HepG2 (cell line): ENCODE measurements at places on chromosomes 5 and 9. TPM values are rescaled to one million over a fixed set of nuclear protein-coding genes. Genes with fewer than 3 reads are reported as not detected.

The SPACA9 gene
- total RNA-seq: 0.13 and 0.15 TPM in 2 replicates

The STPG3 gene
- not detected in 2 replicates for total RNA-seq

DNA sequence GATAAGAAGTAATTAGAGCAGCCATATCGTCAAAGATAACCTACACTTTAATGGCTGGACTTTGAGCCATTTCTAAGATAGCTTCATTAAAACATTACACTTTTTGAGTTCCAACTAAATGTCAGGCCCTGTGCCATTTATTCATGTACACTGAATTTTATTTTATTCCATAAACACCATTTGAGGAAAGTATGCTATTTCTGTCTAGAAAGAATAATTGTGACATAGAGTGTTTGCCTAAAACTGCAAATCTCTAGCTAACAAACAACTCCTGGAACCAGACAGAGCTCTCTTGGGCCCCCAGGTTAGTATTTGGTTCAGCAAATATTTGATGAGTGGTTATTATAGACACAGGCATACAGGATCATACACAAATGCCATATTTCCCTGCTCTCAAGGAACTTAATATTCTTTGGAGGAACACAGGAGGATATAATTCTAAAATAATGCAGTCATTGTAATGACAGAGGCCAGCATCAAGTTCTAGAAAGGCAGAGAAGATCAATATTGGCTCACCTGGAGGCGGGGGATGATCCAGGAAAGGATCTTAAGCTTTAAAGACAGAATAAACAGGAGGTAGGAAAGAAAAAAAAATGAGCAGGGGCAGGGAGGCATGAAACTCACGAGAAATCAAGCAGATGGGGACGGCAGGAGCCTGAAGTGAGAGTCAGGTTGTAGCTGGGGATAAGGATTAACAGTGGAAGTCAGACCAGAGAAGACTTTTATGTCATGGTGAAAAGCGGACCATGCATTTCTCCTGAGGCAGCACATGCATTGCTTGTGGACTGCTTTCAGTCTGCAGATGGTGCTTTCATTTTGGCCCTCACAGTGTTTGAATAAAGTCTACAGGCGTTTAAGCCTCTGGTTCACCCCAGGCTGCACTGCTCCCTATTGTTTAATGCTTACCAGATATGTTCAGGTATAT is 127.7 kb downstream of the GCNT1 start:
- H3K4me3 ChIP-seq: no peak overlapping the region
- H3K27ac ChIP-seq: no peak overlapping the region
- H3K27me3 ChIP-seq: no peaks in the 10 kb centered on the region
- H3K4me1 ChIP-seq: peaks cover 10% of the 10 kb centered on the region; the same call in 1 of the 2 replicates

- H3K36me3 ChIP-seq: no peaks in the 10 kb centered on the region
- H3K27me3 ChIP-seq: no peaks in the 10 kb centered on the region; the same call in 1 of the 2 replicates
- H3K4me3 ChIP-seq: no peak overlapping the region
- no peak overlapping the region for H3K27ac ChIP-seq
- DNase-seq: no peak
Measured at GRCh38 chr5:143331956-143332355, 71.5 kb downstream of the NR3C1 start.

DNA sequence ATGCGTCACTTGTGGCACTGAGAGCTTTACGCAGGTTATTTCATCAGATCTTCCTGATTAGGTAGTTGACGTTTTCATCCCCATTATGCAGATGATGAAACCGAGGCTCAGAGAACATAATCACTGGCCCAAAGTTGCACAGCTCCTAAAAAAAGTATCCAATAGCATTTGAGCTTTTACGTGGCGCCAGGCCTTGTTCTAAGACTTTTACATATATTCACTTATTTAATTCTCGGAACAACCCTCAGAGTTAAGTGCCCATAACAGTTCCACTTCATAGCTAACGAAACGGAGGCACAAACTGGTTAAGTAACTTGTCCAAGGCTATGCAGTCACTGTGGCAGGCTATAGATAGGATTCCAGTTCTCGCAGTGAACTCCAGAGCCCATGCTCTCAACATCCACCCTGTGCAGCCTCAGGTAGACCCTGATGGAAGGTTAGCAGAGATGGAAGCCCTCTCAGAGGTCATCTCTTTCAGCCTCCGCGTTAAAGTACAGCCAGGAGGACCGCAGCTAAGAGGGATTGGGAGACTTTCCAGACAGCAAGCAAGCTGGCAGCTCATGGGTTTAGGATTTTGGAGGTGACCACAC is 39.3 kb downstream of the AMBP start:
- peaks cover 7% of the 10 kb centered on the region for H3K4me1 ChIP-seq
- no peak for DNase-seq
- peaks cover 1% of the 10 kb centered on the region; the same call in 1 of the 2 replicates for H3K27me3 ChIP-seq
- H3K4me3 ChIP-seq: no peak overlapping the region
- no peak overlapping the region for H3K27ac ChIP-seq
- H3K36me3 ChIP-seq: no peaks in the 10 kb centered on the region

DNA sequence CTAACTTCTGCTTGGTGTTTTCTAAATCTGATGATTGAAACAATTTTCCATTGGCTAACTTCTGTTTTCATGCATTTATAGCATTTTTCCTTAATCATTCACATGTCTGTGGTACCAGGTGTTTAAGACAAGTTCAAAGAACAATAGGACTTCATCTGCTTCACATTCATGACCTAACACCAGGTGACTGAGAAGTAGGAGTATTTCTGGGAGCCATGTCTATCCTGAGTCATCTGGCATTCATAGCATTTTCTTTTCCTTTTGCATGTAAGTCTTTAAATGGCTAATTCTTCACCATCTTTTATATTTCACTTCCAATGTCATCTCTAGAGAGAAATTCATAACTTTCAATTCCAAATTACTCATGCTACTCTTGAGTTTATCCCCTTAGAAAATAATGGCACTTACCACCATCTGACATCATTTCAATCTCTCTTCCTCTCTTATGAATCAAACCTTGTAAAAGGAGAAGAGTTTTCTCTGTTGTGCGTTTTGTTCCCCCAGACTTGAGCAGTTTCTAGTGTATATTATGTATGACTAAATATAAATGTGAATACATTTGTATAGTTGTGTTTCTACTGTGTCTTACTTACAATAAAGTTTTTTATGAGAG is 1196.1 kb upstream of the CDH9 start:
- H3K4me3 ChIP-seq: no peak overlapping the region
- H3K36me3 ChIP-seq: no peaks in the 10 kb centered on the region
- no peak overlapping the region for H3K27ac ChIP-seq
- DNase-seq: no peak
- no peaks in the 10 kb centered on the region for H3K27me3 ChIP-seq

DNA sequence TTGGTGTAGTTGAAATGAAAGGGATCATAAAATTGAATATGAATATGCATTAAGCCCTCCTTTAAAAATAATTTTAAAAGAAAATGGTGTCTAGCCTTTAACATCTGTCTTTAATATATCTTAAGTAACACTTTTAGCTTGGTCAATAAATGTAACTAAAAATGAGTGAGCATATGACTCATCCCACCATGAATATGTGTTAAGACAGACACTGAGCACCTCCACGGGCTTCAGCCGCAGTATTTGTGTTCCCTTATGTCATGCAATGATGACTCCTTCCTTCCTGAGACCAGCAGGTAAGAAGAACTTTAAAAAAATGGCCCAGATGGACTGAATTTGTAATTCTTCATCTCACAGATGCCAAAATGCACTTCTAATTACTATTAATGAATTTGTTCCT is 563.2 kb downstream of the NR2F1-AS1 start:
- H3K27me3 ChIP-seq: no peaks in the 10 kb centered on the region; the same call in 1 of the 2 replicates
- H3K27ac ChIP-seq: no peak overlapping the region
- no peaks in the 10 kb centered on the region for H3K36me3 ChIP-seq

DNA sequence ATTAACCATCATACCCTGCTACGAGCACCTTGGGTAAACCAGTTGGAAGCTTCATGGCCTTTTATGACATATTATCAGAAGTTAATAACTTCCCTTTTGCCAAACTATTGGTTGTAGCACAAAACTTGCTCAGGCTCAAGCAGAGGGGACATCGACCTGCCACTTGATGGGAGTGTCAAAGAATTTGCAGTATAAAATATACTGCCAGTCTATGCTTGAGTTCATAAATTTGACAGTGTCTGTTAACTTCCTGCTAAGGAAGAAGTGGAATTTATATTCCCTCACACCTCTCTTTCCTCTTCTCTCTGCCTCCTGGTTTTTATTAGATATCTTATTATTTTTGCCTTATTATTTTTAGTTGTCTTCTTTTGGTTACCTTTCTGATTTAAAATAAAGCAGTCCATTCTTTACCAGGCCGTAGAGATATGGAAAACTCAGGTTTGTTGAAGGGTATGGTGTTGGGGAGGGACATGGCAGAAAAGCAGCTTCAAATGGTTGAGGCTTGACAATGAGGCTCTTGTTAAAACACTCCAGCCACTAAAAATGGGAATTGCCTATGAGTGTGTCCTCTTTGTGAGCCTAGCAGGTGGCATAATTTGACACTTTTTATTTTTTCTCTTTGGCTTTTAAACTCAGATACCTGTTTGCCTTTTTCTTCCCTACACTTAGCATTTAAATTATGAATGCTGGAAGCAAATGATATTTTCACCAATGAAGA is 298.0 kb downstream of the DOCK8 start:
- no peaks in the 10 kb centered on the region for H3K36me3 ChIP-seq
- H3K4me1 ChIP-seq: no peaks in the 10 kb centered on the region; the same call in 1 of the 2 replicates
- no peaks in the 10 kb centered on the region for H3K27me3 ChIP-seq
- no peak for DNase-seq
